ENCODE measurements at places on chromosomes 2 and 18. TPM values are rescaled to one million over a fixed set of nuclear protein-coding genes. Genes with fewer than 3 reads are reported as not detected.

DNA sequence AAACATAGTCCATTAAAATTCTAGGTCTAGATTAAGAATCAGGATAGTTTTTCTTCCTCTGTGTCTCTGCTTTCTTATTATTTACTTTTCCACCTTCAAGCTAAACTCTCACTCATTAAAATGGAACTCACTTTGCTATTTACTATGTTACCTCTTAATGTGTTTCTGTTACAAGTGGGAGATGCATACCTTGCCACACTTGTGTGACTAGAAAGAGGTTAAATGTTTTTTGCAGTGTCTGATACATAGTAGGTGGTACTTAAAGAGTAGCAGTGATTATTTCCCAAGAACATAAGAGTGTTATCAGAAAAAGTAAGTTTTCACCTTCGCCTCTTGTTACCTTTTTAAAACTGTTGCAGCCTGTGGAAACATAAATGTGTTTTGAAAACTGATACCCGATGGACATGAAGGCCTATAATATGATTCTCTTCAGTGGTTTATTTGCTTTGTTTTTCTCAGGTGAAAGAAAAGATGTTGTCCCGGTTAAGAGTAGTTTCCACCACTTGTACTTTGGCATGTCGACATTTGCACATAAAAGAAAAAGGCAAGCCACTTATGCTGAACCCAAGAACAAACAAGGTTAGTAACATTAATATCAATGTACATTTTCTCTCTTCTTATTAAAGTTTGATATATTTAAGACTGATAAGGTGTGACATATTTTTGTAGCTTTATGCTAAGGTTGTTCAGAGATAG, 16.6 kb downstream of the ME2 start:
- H3K27me3 ChIP-seq, result no peaks in the 10 kb centered on the region
- H3K4me3 ChIP-seq, result no peak overlapping the region
- no peak overlapping the region for H3K27ac ChIP-seq
- peaks cover 56% of the 10 kb centered on the region for H3K36me3 ChIP-seq
- DNase-seq, result no peak

- H3K27me3 ChIP-seq, result peaks cover 15% of the 10 kb centered on the region
- H3K36me3 ChIP-seq, result peaks cover 3% of the 10 kb centered on the region
- no peaks in the 10 kb centered on the region for H3K4me1 ChIP-seq
- H3K4me3 ChIP-seq, result no peak overlapping the region
- DNase-seq, result no peak
- no peak overlapping the region for H3K27ac ChIP-seq
Observed at GRCh38 chr2:191272064-191272463, 26.9 kb downstream of the MYO1B start.

DNA sequence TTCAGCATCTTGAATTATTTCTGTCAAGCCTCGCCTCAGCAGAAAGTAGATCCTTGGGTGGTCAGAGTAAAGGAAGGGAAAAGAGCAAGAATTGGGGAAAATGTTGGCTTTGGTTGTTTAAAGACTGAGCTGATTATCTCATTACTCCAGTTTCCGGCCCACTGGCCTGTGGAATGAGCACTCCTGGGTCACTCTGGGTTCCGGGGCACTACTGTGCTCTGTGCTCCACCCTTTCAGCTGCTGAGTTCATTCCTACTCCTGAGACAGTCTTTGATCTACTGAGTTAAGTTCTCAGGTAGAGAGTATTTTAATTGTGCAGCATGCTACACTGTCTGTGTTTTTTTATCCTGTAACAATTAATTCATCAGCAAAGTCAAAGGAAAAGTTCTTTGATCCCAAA, 427.7 kb downstream of the CDH2 start:
- H3K27ac ChIP-seq, result no peak overlapping the region
- no peak for DNase-seq
- H3K4me3 ChIP-seq, result no peak overlapping the region
- no peaks in the 10 kb centered on the region for H3K4me1 ChIP-seq
- no peaks in the 10 kb centered on the region for H3K36me3 ChIP-seq

Gene TRIM54
- 0.28 TPM for total RNA-seq

GRCh38 chr2:165793779-165794535, at the start of gene GALNT3:
Gene GALNT3 (minus strand): TSS chr2:165794247. CDS start chr2:165770700, 23,547 bp downstream.
- H3K27ac ChIP-seq, result peak within 1 kb of the TSS; percentile 98
- peak within 1 kb of the TSS; percentile 96 for H3K4me3 ChIP-seq

Gene RESP18
- not detected for total RNA-seq

- H3K4me3 ChIP-seq, result no peak overlapping the region
- peaks cover 33% of the 10 kb centered on the region for H3K4me1 ChIP-seq
- H3K27ac ChIP-seq, result no peak overlapping the region
- no peaks in the 10 kb centered on the region for H3K27me3 ChIP-seq
Observed at GRCh38 chr2:71605173-71605641, 151.8 kb downstream of the DYSF start.

- DNase-seq, result no peak
- H3K27ac ChIP-seq, result no peak overlapping the region
- H3K36me3 ChIP-seq, result no peaks in the 10 kb centered on the region
- no peaks in the 10 kb centered on the region for H3K27me3 ChIP-seq
- H3K4me1 ChIP-seq, result no peaks in the 10 kb centered on the region
Observed at GRCh38 chr2:138000796-138001195, 36.5 kb downstream of the HNMT start.

DNA sequence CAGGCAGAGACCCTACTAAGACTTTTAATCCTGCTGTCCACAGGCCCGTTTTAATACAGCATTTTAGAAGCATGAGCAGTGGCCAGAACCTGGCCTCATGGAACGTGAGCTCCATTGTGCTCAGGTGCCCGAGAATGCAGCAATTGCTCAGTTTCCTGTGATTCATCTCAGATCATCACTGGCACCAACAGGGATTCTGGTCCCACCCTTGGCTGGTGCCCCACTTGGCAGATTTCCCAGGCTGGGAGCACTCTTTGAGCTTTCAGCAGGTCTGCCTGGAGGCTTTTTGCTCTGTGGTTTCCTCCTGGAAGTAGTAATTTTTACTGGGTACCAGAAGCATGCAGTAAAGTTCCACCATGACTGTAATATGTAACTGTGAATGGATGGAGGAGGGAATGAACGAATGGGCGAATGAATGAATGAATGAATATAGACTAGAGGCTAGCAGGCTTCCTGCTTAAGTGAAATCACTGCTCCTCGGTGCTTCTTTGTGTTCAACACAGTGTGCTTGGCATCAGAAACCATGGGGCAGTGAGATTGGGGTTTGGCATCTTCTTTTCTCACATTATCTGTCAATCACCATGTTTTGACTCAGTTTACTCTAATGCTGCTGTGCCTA, 312.9 kb downstream of the PRKCE start:
- H3K27me3 ChIP-seq, result no peaks in the 10 kb centered on the region
- no peaks in the 10 kb centered on the region for H3K36me3 ChIP-seq
- DNase-seq, result no peak
- no peak overlapping the region for H3K27ac ChIP-seq

Gene CNRIP1
- total RNA-seq, result not detected

Gene CYP27A1
- total RNA-seq, result not detected

DNA sequence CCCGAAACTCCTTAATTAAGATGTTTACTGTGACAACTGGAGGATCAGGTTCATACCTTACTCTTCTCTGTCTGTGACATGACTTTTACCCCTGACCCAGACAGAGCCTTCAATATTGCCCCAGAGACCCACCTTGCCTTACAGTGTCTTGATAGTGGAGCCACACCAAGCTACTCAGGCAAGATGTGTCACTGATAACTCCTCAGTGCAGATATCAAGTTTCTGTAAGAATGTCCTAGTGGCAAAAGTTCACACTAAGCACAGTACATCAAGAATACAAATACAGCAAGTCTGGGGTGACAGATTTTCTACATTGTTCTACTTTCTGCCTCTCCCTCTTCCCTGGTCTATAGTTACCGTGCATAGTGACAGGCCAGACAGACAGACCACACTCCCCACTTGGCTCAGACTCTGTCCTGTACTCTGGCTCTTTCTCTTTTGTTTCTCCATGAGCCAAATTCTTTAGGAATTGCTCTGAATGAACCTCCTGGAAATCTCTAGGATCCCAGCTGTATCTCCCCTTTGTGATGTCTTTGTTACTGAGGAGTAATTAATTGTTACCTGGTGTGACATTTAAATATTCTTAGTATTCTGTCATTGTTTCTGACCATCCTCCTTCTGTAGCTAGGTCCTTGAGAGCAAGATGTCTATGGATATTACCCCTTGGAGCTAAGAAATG, 24.1 kb upstream of the APOB start:
- no peaks in the 10 kb centered on the region for H3K4me1 ChIP-seq
- H3K4me3 ChIP-seq, result no peak overlapping the region
- DNase-seq, result no peak
- no peak overlapping the region for H3K27ac ChIP-seq

- H3K27ac ChIP-seq, result no peak overlapping the region
- no peak overlapping the region for H3K4me3 ChIP-seq
- H3K4me1 ChIP-seq, result no peaks in the 10 kb centered on the region
- no peaks in the 10 kb centered on the region for H3K27me3 ChIP-seq
- no peak for DNase-seq
Observed at GRCh38 chr2:4900242-4900641, 791.9 kb upstream of the SOX11 start.

DNA sequence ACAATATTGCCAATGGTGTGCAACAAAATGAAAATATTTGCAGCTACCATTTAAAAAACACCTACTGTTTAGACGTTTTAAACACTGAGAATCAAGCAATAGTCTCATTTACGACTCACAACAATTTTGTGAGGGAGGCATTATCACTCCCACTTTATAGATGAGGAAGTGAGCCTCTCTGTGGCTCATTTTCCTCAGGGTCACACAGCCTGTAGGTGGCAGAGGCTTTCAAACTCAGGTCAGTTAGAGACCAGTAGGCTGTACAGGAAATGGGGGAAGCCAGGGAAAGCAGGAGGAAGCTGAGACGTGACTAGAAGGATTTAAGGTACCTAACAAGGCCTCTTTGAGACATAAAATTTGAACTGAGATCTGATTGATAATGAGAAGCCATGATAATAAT, 95.0 kb upstream of the ZNF521 start:
- no peaks in the 10 kb centered on the region for H3K27me3 ChIP-seq
- no peaks in the 10 kb centered on the region for H3K4me1 ChIP-seq
- no peaks in the 10 kb centered on the region for H3K36me3 ChIP-seq

Gene LGALSL
- 1.1 TPM for total RNA-seq
